ENCODE measurements at places on chromosomes 3 and 15.

DNA sequence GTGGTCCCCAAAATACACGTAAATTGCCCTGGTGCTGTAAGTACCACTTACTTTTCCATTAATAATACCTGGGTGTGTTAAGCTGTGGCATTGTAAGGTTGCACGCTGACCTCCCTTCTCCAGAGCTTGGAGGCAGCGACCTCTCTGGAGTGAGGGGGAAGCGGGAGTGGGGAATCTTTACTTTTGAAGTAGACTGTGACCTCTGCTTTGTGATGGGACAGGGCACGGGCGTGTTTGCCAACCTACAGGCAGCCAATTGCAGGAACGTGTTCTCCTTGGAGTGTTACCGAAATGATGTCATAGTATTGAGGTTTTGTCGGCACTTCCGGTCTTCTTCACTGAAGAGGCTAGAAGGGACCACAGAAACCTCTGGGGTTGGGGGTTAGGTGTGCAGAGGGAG, 227.3 kb upstream of the C2CD4B start:
- no peak for DNase-seq

DNA sequence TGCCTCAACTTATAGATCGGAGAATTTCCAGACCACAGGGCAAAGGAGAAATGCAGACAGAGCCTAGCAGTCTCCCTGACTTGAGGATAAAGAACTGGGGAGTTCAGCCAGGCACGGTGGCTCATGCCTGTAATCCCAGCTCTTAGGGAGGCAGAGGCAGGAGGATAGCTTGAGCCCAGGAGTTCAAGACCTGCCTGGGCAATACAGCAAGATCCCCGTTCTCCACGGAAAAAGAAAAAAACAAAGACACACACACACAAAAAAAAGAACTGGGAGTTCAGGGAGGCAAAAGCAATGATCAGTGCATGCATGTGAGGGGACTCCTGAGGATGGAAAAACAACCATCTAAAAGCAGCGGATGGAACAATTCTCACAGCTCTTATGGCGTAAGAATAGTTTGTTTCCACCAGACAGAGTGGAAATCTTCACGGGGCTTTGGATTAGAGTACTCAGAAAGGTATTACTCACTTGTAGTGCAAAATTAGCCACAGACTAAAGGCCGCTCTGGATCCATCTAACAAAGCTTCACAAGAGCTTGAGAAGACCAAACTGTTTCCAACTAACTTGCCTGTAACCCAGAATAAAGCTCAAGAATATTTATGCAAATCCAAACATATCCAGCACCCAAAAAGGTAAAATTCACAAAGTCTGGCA, 16.3 kb downstream of the SEC11A start:
- DNase-seq, result no peak

- no peak for DNase-seq
Observed at GRCh38 chr3:110575702-110576101, 495.9 kb upstream of the NECTIN3 start.

GRCh38 chr3:1883534-1883933, 215.1 kb upstream of the CNTN4 start:
- DNase-seq, result no peak

- DNase-seq, result no peak
Observed at GRCh38 chr3:195551381-195551978, 8.4 kb upstream of the PPP1R2 start.

GRCh38 chr3:168001244-168001643, 94.5 kb downstream of the GOLIM4 start:
- DNase-seq, result no peak

- no peak for DNase-seq
Observed at GRCh38 chr3:99681512-99681911, 43.1 kb downstream of the COL8A1 start.

DNA sequence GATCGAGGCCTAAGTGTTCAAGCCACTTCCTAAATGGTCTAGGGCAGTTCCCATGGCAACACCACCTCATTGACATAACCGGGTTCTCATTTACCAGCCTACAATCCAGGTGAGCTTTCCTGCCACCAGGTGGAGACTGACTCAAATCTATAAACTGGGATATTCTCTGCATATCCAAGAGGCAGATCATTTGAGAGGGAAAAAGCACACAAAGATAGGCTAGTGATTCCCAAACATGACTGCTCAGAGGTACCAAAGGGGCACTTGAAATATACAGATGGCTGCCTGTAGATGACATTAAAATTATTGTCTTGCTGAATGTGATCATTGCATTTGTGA, 141.3 kb upstream of the PROK2 start:
- peak; percentile 50 for DNase-seq

- DNase-seq, result no peak
Observed at GRCh38 chr15:52540374-52541012, 11.8 kb upstream of the MYO5A start.

- DNase-seq, result no peak
Observed at GRCh38 chr3:11691767-11692531, 48.2 kb upstream of the VGLL4 start.

- peak; percentile 12 for DNase-seq
Observed at GRCh38 chr3:19947549-19948225, 790 bp downstream of the RAB5A start.

GRCh38 chr15:92082006-92082843, 228.7 kb downstream of the SLCO3A1 start:
- peak; percentile 39 for DNase-seq

DNA sequence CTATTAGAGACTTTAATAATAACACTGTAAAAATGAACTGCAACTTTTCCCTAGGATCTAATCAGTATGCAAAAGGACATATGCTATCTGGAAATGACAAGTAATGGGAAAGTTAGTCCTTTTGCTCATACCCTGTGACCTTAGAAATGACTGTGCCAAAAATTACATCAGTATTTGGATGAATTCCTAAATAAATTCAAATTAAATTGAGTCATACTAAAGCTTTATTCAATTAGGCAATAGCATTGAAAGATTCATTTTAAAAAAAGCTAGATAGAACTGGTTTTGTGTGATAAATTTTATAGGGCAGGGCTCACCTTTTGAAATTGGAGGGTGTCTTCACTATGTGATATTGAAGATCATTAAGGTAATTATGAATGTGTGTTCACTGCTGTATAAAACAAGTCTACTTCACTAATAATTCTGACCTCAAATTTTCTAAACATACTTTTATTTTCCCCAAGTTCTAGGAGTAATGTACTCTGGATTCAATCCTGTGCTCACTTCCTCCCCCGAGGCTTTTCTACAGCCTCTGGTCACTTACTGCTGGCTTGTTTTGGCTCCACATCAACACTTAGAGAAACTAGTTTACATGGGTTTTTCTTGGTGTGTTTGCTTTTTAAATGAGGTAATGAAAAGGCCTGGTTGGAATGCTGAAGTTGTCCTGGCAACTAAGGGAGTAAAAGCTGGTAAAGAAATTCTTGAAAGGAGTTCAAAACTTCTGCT, 44.4 kb upstream of the SPTSSB start:
- no peak for DNase-seq

DNA sequence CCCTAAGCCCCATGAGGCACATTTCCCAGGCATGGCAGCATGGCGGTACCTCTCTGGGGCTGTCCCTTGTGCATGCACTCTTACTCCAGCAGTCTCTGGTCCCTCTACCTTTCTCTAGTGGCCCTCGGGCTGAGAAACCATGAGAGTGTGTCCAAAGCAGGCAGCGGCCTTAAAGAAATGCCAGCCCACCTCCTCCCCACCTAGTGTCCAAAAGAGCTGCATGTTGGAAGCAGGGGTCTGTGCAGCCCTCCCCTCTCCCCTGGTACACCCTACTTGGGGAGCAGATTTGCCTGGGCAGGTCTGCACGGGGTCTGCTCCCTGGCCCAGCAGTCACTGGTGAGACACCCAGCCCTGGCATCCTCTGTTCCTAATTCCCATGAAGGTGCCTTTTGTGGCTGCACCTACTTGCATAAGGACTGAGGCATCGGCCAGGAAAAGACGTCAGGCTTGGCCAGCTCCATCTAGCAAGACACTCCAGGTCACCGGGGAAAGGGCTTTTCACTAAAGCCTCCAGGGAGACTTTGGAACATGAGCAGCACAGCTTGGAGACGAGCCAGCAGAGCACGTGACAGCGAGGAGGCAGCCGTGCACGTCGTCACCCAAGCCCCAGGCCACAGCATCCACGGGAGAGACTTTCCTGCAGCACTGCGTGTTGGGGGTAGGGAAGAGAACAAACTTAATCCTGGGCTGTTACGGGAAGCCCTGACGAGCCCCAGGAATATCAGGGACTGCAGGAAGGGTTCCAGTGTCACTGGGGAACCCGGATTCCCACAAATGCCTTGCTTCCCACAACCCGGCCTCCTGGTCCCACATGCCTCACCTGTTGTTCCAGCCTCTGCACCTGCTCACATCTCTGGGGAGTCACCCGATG, 38.8 kb downstream of the TM2D3 start:
- DNase-seq, result peak; percentile 86

DNA sequence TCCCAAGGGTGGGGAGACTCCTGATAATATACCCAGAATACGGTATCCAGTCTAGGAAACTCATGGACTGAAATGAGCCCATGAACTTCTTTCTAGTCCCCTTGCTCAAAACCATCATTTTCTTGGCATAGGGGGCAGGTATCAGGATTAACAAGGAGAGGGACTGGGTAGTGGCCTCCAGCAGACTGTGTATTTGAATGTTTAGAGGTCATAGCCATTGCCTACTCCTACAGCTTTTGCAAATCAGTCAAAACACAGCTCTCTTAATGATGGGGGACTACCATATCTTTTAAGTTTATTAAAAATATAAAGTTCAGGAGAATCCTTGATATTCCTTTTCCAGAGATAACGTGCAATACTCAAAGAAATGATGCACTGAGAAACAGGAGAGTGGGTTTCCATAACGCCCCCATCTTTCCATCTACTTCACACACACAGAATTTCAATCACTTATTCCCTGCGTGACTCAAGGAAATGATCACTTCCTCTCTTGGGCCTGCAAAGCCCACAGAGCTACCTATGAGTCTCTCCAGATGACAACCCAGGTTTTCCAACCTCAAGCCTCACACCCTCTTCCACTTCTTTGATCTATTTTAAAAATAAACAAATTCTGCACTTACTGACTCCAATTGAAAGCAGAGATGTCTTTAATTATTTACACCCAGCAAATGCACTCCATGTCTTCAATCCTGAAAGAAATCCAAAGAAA, 584.0 kb upstream of the LMCD1 start:
- DNase-seq, result no peak

GRCh38 chr3:30775040-30775439, 119.4 kb downstream of the GADL1 start:
- DNase-seq, result no peak

- peak; percentile 17 for DNase-seq
Observed at GRCh38 chr3:115239717-115240116, 92.6 kb upstream of the ZBTB20 start.

DNA sequence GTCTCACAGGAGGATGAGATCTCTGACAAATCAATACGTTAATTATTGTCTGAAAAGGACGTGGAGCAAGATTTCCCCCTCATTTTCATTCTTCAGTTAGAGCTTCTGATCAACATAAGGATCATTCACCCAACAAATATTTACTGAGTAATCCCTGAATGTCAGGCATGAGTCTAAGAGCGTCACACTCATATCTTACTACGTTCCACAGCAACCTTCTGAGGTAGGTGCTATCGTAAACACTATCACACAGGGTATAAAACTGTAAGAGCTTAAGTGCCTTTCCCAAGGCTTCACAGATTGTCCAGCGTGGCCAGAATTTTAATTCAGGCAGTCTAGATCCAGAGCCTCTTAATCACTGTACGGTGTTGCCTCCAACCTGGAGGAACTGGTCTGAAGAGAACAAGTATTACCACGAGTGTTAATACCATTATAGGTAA, 10.6 kb upstream of the TM4SF1 start:
- DNase-seq, result no peak

DNA sequence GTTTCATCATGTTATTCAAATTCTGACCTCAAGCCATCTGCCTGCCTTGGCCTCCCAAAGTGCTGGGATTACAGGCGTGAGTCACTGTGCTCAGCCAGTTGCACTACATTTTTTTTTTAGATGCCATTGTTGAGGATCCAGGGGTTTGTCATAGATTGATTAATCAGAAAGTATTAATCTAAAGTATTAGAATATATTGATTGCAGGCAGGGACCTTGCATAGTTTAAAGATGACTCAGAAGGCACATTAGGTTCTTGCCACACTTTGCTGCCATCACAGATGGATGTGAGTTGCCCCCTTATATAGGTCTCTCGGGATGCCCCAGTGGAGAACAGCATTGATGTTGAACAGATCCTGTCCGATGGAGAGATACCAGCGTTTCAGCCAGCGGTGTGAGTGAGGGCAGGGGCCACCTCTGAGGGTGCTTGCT, 41.1 kb downstream of the IGF1R start:
- no peak for DNase-seq

DNA sequence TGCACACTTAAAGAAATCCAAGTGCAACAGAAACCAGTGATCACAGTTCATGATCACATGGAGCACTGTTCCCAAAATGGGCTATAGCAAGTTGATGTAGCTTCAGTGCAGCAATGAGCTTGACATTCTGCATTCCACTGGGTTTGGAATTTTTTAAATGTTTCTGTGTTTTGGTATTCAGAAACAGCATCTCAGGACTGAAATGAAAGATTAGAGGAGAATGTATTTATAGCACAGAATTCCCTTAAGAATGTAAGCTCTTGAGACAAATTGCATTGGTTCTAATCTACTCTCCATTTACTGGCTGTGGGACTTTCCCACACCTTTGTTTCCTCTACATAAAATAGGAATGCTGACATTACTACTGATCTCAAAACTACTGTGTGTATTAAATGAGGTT, 162.7 kb downstream of the FGF12 start:
- DNase-seq, result no peak

- no peak for DNase-seq
Observed at GRCh38 chr15:99565049-99565298, 810 bp upstream of the MEF2A start.

GRCh38 chr3:169624533-169624972, 39.0 kb downstream of the MECOM start:
- no peak for DNase-seq

DNA sequence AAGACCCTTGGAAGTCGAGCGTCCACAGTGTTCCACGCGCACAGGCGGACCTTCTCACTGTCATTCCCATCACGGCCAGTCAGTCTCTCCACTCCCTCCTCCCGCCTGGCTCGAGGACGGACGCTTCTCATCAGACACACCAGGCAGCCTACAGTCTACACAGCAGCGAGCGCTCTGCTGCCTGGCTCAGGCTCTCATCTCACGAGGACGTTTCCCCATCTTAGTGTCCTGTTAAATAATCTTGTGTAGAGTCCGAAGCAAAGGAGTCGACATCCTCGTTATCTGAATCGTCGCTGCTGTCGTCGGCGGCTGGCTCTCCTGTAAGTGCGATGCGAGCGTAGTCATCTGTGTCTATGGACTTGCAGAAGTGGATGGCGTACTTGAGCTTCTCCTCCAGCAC, 12.4 kb upstream of the OCA2 start:
- no peak for DNase-seq

DNA sequence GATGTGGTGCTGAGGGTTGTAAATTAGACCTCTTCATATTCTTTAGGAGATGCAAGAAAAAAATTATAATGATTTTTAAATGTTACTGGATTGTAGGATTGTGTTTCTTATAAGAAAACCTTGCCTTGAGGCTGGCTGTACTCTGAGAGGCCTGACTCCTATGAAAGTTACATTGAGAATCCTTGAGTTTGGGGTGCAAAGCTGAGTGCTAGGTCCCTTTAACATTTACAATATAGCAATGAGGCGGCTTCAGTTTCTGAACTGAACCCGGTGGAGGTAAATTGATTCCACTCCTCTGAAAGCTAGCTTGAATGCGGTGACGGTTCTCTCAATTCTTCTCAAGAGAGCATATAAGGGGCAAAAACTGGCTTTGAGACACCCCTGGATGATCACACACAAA, at the start of gene TMPRSS7:
Gene TMPRSS7 (plus strand): TSS at position 301 of the 400 bp plus-strand sequence. CDS start 110 bp downstream, outside the sequence.
- DNase-seq, result no peak

GRCh38 chr3:168973897-168974296, 689.6 kb downstream of the MECOM start:
- no peak for DNase-seq

GRCh38 chr3:112365035-112365434, 32.1 kb downstream of the CD200 start:
- DNase-seq, result no peak
